Activated naive CD8-positive, alpha-beta T cell treated with anti-CD3 and anti-CD28 coated beads, Interleukin-2, amount 50 U/mL, for 24 hours (primary cell): ENCODE measurements at places on chromosomes 5 and 9.
A peak's percentile ranks its signal among the peaks of the same experiment; 100 is the strongest.

DNA sequence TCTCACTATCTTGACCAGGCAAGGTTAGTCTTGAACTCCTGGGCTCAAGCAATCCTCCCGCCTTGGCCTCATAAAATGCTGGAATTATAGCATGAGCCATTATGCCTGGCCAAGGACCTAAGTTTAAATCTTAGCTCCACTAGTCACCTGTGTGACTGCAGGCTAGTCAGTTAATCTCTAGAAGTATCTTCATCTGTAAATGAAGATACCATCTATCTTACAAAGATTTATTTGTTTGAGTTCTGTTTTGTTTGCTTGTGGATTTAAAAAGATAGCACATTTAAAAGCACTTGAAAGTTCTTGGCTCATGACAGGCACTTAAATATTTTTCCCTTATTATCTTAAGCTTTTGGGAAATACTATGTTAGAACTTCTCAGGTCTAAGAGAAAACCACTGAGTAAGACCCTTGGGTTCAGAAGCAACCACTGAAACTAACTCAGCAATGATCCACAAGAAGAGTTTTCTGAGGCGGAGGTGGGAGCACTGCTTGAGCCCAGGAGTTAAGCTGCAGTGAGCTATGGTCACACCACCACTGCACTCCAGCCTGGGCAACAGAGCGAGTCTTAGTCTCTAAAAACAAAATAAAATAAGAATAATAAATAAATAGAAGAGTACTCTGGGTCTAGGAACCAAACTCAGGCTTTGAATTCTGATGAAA is 19.1 kb downstream of the TMEM245 start:
- no peak for DNase-seq

GRCh38 chr5:91025449-91025848 is 357.7 kb downstream of the ARRDC3 start:
- DNase-seq, result no peak

- DNase-seq, result no peak
Measured at GRCh38 chr5:105878402-105878801, 1792.3 kb downstream of the EFNA5 start.

DNA sequence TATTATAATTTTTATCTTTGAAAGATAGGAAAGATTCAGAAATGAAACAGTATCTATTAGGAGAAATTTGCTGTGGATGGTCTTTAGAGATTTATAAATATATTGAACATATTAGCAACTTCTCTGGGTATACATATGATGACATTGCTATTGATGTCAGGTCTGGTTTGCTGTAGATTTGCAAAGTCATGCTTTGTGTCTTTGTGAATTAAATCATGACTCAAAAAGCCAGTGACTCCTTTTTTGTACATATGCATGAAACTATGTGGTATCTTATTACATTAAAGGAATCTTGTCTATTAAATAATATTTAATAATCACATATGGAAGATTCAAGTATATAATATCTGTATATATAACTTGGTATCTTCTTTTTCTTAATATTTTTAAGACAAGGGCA is 141.9 kb downstream of the ST8SIA4 start:
- DNase-seq, result no peak

DNA sequence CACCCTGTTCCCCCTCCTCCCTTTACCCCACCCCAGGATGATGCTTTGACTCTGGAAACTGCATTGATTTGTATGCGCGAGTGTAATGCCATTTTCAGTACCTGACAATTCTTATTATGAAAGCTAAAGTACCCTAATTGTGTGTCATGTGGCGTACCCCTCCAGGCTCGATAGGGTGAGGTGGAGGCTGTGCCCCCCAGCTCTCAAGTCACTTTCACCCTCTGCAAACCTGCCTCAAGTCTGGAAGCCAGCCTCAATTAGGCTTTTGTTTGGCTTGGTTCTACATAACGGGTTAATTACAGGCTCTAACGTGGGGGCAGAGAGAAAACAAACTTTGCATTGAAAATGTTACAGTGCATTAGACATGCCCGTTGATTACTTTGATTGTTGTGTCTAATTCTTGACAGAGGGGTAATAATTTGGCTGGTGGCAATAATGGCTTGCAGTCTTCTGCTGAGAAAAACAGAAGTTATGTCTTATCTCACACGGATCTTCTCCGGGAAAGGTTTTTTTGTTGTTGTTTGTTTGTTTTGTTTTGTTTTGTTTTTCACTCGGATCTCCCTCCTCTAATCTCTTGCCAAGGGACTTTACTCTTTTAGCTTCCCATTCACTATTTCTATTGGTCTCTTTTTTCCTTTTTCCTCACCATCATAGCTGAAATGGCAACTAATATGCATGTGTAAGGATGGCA is 12.6 kb downstream of the ISL1 start:
- no peak for DNase-seq

- no peak for DNase-seq
Measured at GRCh38 chr5:67765697-67766096, 449.9 kb upstream of the PIK3R1 start.

DNA sequence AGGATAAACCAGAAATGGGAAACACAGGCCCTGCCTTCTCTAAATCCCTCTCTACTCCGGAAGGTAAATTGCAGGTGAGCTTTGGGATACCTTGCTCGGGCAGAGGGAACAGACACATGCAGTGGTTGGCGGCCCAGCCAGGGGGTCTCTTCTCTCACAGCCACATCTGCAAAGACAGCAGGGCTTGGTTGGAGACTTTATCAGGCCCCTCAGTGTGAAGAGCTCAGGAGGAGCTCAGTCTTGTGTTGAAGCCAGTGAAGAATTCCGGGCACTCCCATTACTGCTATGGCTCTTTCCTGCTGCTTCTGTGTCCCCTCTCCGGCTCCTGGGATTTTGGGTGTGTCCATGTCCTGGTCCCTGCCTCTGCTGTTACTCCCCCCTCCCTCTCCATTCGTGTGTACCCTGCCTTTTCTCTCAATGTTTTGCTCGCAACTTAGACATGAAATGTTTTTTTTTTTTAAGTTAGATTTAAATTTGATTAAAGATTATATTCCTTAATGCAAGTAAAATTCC is 99.8 kb downstream of the TRIO start:
- DNase-seq, result no peak

DNA sequence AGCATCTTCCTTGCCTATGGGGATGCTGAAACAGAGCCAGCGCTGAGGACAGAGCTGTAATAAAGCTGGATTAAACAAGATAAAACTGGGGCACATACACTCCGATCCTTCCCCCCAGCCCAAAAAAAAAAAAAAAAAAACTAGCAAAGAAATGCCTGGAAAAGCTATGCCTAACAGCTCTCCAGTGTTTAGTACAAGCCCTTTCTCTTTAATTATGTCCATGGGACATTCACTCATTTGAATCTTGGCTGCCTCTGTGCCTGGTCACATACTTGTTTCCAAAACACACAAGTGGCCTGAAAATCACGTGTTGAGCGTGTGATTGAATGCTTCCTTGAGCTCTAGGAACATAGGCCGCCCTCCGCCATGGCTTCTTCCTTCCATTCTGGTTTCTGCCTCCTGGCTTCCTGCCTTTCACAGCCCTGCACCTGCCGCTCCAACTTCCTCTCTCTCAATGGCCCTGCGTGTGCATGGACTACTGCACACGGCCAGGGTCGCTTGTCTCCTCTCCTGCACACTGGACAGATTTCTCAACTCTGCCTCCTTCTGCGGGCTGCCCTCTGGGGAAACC is 111.0 kb upstream of the RETREG1 start:
- no peak for DNase-seq

DNA sequence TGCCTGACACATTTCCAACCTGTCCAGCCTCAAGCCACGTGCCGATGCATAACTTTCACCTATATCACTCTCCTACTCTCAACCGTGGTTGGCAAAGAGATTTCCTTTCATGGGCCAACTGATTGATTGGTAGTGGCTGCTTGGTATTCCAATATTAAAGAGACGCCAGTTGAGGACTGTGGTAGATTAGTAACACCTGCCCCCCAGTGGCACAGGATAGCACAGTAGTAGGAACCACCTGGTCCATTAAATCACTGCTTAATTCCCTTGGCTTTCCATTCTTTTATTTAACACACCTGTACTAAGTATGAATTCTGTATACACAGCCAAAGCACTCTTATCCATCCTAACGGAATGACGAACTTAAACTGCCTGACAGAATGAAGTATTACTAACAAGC is 19.1 kb upstream of the FOXB2 start:
- no peak for DNase-seq

DNA sequence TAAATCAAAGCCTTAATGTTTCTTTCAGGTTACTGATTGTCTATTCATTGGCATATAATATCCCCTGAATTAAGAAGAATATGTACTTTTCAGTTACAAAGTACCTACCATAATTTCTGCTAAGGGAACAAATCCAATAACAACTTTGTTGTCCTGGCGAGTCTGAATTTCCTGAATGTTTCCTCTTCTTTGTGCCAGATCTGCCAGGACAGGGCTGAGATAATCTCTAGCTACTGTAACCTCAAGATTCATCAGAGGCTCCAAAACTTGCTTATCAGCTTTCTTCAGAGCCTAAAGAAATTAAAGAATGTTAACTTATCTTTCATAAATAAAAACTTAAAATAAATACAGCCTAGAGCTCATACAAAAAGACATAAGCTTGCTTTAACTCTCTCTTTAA is 37.2 kb downstream of the HEXB start:
- DNase-seq, result no peak

DNA sequence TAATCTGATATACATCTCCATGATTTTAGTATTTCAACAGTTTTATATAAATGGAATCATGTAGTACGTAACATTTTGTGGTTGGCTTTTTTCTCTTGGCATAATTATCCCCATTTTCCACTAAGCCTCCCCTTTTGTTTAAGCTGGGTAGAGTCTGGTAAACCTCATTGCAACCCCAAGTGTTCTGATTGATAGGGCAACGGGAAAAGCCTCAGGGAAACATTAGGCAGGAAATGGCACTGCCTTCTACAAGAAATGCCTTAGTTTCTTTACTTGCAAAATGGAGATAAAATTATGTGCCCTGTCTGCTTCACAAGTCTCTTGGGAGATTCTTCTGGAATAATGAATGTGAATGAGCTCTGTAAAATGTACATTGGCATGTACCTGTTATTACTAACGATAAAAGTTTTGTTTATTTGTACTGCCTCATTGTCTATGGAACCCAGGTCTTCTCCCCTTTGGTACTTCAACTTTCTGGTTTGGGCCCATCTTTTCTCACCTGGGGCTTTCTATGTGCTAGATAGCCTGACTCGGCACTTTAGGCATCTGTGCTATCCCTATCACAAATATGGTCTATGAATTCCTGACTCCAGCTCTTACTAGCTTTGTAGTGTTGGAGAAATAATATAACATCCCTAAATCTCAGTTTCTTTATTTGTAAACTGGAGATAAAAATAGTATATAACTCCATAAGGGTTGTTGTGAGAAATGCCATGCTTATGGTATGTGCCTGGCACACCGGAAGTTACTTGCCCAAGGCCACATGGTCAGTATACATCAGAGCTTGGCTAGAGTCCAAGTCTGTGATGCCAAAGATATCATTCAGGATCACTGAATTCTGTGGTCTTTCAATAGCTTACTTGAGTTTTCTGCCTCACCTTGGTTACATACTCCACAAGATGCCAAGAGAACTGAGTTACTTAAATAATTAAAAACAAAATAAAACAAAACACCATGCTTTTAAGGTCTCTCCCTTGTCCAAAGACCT is 48.2 kb upstream of the ZNF169 start:
- no peak for DNase-seq

DNA sequence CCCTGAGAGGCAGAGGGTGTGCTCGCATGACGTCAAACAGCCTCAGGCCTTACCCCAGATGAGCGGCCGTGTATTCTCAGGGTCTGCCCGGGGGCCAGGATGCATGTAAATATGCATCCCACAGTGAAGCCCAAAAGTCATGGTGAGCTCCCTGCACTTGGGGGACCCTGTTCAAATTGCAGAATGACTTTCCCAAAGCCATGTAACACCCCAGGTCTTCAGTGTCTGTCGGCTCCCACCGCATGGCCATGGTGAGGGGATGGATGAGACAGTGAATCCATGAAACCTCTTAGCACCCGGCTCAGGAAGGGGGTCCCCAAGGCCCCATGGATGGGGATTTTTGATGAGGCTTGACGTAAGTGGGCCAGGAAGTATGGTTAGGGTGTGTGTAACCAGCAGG is 9.3 kb upstream of the COL5A1 start:
- no peak for DNase-seq

- no peak for DNase-seq
Measured at GRCh38 chr5:131524431-131524830, 110.6 kb downstream of the RAPGEF6 start.

- DNase-seq, result peak; percentile 78
Measured at GRCh38 chr9:38008168-38009034, 60.6 kb downstream of the SHB start.

DNA sequence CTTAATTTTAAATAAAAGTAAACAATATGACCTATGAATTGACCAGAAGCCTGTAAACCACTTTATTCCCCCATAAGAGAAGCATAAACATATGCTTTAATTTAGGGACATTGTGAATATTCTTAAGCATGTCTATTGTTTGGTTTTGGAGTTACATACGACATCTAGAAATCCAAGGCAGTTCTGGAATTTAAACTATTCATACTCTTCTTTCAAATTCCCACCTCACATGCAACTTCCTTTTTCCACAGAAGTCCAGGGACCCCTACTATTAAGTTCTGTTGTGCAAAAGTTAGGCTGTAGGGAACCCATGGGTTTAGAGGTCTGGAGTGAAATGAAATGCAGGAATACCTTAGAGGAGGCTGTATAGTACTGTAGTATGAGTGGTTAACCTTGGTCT is 2.1 kb downstream of the RIC1 start:
- DNase-seq, result no peak

GRCh38 chr9:111646417-111646816 is 15.0 kb upstream of the GNG10 start:
- DNase-seq, result no peak

- no peak for DNase-seq
Measured at GRCh38 chr5:109762821-109763220, 73.1 kb downstream of the MAN2A1 start.

GRCh38 chr9:78835928-78836450 is 539.1 kb downstream of the PSAT1 start:
- DNase-seq, result no peak

- no peak for DNase-seq
Measured at GRCh38 chr9:72394066-72394465, 29.1 kb upstream of the ZFAND5 start.

- DNase-seq, result no peak
Measured at GRCh38 chr5:153496835-153497234, 6.4 kb downstream of the GRIA1 start.

GRCh38 chr5:147629196-147629595 is 119.3 kb upstream of the DPYSL3 start:
- DNase-seq, result no peak

- DNase-seq, result no peak
Measured at GRCh38 chr5:57441557-57441956, 41.1 kb downstream of the ACTBL2 start.

GRCh38 chr9:123174887-123175518 is 93.4 kb downstream of the STRBP start:
- no peak for DNase-seq
